ENCODE measurements at places on chromosomes 6 and 20.

- DNase-seq = no peak
Observed at GRCh38 chr6:168774381-168774780, 333.4 kb downstream of the SMOC2 start.

- no peak for DNase-seq
Observed at GRCh38 chr6:135440087-135440792, 57.3 kb downstream of the AHI1 start.

DNA sequence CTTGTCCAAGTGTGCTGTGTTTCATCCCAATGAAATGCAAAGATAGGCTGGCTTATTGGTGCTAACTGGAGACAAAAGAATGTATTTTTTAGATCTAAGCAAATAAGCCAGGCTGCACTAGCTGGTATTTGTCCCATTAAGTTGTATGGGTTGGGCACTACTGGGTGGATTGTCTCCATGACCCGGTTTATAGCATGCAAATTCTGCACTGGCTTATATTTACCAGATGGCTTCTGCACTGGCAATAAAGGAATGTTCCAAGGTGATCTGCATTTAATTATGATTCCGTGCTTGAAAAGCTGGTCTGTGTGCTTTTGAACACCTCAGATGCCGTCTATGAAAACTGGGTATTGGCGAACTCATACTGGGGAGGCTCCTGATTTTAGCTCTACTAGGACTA, 61.4 kb upstream of the MOCS1 start:
- DNase-seq = no peak

GRCh38 chr6:45781890-45782289, 233.8 kb downstream of the CLIC5 start:
- no peak for DNase-seq

GRCh38 chr6:55175078-55176049, 1.0 kb downstream of the HCRTR2 start:
- no peak for DNase-seq

- DNase-seq = no peak
Observed at GRCh38 chr6:141562186-141562811, 570.4 kb upstream of the GJE1 start.

- DNase-seq = no peak
Observed at GRCh38 chr6:47278545-47278944, 31.2 kb downstream of the TNFRSF21 start.

- no peak for DNase-seq
Observed at GRCh38 chr6:38508286-38508685, 131.4 kb downstream of the BTBD9 start.

DNA sequence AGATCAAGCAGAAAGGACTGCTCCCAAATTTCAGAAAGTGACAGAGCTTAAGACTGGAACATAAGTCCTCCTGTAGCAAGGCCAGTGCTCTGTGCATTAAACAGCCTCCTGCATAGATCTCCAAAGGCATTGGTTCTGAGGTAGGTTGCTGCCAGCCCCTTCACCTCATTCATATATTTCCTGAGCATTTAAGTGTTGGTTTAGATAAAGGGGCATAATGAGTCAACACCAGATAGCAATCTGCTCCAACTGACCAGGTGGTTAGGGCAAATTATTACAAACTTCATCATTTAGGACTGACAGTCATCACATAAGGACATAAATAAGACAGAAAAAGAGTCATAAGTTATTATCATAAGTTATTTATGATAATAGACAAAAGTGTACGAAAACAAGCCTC, 10.7 kb downstream of the PTPRK start:
- no peak for DNase-seq

DNA sequence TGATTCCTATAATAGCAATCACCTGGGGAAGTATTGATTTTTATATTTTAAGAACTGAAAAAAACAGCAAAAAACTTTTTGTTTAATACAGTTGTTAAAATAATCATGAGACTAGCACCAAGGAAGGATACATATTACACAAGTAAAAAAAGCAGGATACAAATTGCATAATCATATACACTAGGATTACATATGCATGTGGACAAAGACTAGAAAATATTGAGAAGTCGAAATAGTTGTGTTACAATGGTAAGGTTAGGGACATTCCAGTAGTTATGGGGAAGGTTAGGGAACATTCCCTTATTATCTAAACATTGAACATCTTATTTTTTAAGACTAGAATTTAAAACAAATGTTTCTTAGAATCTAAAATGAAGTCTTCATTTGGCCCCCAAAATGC, 9.5 kb downstream of the NUS1 start:
- no peak for DNase-seq

DNA sequence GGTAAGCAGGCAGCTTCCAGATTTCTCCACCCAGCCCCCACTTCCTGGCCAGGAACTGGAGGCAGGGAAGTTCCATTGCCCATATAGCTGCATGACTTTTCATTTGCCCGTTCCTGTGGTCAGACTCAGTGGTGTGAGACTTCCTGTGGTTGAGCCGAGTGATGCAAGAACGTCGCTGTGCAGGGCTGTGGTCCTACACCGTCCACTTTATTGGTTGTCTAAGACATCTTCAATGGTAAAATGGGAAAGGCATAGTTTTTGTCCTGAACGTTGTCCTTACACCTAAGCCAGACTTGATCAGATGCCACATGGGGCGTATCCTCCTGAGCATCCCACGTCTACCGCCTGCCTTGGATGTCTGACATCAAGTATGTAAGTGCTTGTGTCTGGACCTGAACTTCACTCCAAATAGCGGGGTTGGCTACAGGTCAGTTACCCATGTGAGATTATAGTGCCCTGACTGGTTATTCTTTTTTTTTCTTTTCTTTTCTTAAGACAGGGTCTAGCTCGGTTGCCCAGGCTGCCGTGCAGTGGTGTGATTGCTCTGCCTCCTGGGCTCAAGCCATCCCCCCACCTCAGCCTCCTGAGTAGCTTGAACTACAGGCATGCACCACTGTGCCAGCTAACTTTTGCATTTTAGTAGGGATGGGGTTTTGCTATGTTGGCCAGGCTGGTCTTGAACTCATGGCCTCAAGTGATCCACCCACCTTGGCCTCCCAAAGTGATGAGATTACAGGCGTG, 25.9 kb upstream of the GTSF1L start:
- DNase-seq = no peak

DNA sequence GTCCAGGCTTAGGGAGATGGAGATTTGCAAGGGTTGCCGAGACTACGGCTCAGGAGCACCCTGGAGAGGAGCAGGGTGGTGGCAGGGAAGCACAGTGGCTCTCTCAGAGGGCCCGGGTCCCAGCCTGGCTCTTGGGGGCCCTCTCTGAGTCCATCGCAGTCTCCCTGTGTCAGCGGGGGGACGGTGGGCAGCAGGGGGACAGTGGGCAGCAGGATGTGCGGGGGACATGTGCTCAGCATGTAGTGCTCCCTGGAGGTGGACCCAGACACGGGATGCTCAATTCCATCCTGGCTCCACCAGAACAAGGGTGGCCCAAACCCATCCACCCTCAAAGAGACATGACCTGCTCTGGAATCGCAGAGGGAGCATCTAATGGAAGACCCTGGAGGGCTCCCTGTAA, 43.0 kb upstream of the ZBP1 start:
- no peak for DNase-seq

DNA sequence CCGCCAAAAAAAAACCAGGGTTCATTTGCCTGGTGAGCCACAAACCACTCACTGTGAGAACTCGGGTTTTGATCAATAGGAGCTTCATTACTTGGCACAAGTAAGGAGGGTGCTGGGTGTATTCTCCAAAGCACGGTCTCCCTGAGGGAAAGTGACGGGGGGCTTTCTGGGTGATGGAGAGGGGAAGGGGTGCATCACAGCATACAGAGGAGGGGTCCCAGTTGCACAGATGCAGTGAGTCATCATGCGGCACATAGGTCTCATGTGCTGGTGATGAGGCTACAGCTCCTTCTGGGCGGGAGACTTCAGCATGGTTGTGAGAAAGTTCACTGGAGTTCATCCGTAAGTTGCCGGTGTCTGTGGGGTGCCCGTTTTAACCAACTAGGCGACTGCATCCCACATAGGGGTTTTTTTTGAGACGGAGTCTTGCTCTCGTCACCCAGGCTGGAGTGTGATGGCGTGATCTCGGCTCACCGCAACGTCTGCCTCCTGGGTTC, 36.2 kb downstream of the SUN5 start:
- no peak for DNase-seq

DNA sequence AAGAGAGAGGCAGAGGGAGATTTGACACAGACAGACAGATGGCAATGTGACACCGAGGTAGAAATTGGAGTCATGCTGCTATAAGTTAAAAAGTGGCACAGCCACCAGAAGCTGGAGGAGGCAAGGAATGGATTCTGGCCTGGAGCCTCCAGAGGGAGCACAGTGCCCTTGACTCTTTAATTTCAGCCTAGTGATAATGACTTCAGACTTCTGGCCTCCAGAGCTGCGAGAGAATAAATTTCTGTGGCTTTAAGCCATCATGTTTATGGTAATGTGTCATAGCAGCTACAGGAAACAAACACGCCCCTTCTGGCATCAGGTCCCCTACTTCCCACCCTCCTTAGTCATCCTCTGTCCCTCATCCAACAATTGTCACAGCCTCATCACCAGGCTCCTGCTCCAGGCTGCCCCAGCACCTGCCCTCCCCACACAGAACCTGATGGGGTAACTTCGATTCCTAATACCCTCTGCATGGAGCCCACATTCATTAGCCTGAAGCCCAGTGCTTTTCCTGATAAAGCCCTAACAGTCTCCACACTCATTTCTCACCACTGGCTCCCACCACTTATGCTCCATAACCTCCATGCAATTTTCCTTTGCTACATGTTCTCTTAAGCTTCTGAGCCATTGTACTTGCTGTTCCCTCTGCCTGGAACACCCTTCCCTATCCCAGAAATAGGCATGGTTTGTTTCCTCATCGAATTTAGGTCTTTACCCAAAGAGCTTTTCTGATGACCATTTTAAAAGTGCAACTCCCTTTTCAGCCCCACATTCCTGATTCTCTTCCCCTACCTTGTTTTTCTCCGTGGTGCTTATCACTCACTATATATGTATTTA, 69.7 kb upstream of the TOX2 start:
- peak; percentile 52 for DNase-seq

DNA sequence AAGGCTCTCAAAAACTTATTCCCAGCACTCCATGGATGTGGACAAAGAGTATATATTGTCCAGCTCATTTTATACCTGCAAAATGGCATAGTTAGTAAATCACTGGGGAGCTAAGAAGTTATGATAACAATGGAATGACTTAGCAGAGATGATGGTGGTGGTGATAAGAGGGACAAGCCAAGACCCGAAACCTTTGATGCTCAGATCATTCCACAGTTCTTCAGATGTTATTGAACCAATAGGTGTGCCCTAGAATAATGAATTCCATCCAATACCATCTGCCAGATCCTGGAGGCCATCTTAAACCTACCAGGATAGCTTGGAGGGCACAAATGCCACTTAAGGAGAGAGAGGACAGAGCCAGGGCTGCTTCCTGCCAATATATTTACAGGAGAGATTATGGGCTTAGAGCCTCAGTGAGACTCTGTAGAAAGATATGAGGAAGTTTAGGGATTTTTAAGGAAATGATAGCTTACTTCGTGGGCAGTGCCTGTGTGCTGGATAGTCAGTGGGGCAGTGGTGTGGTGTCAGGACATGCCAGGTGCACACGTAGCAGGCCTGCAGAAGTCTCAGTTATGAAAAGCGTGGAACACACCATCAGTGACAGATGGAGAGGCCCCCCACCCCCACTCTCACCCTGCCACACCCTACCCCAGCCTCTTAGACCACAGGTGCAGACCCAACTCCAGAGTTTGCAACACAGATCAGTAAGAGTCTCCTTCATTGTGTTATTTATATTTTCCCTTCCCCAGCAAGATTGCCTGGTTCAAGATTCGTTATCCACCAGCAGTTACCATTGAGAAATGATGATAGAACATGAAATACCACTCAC, 209.7 kb upstream of the SUPT3H start:
- DNase-seq = peak; percentile 25

DNA sequence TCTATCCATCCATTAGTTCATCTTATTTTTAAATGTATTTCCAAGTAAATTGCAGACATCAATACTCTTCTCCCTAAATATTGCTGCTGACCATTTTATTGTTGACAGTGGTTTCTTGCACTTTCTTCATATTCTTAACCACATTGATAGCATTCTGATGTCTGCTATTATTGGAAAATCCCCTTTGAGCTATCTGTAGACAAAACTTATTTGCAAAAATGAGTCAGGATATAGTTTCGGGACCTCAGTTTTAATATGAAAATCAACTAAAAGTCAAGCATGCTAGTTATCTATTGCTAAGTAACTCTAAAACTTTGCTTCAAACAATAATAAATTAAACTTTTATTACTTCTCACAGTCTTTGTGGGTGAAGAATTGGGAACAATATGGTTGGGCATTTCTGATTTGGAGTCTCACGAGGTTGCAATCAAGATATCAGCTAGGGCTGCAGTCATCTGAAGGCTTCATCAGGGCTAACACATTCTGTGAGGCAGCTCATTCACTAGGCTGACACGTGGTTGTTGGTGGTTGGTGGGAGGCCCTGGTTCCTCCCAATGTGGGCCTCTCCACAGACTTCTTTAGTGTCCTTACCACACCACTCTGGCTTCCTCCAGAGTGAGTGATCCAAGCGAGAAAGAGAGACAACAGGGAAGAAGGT, 32.7 kb downstream of the CD109 start:
- no peak for DNase-seq

- DNase-seq = no peak
Observed at GRCh38 chr6:35687658-35688604, 784 bp downstream of the FKBP5 start.

- DNase-seq = no peak
Observed at GRCh38 chr6:154901876-154902552, 93.1 kb upstream of the TIAM2 start.

- no peak for DNase-seq
Observed at GRCh38 chr20:44850272-44850671, 35.2 kb upstream of the YWHAB start.

GRCh38 chr6:160742090-160742489, 40.0 kb downstream of the PLG start:
- no peak for DNase-seq

DNA sequence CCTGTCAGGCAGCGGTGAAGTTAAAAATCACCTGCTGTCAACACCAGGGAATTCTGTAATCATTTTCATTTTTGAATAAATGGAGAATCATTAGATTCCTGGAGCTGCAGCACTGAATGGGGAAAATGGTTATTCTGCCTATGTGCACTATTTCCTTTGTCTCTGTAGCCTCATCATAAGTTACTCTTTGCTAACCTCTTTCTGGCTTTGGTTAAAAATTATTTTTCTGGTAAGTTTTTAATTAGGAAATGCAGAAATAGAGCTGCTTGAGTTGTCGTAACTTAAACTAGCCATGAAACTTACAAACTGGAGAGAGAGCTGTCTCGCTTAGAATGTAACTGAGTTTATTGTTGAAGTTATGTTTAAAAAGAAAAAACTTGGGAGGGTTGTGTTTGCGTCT, 28.8 kb downstream of the ZFAND3 start:
- no peak for DNase-seq

DNA sequence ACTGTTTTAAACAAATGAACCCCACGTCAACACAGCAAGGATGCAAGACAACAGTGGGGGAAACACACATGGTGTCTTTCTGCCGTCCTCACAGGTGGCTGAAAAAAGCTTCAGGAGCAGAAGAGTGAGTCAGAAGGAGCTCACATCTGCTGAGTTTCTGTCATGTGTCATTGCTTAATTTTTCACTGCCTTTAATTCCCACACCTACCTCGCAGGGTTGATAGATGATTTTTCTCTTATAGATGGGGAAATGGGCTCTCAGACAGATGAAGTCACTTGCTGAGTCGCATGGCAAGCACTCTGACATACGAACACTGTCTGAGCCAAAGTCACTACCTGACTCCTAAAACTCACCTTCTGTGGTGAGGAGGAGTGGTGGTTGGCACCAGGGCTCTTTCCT, 28.3 kb upstream of the CARMIL1 start:
- no peak for DNase-seq

All from vagina (tissue), 2 donors.